Stomach (tissue), 19 donors: ENCODE measurements at places on chromosomes 1 and 21.

GRCh38 chr1:39826583-39826982 lies 37.9 kb upstream of the BMP8B start:
- H3K4me1 ChIP-seq: peaks cover 5% of the 10 kb centered on the region
- H3K27ac ChIP-seq: peak overlapping the region; percentile 47
- no peak for DNase-seq
- H3K4me3 ChIP-seq: no peak overlapping the region
- H3K27me3 ChIP-seq: no peaks in the 10 kb centered on the region

- peak within 1 kb of the TSS; percentile 46 for H3K4me3 ChIP-seq
- H3K27me3 ChIP-seq: peaks cover 100% of the 10 kb centered on the region
- H3K27ac ChIP-seq: peak within 1 kb of the TSS; percentile 73
- H3K4me1 ChIP-seq: peaks cover 56% of the 10 kb centered on the region
- no peaks in the 10 kb centered on the region for H3K36me3 ChIP-seq
- peak; percentile 48 for DNase-seq
Measured at GRCh38 chr1:170664093-170664827, at the start of gene PRRX1. Gene PRRX1, plus strand, starts transcription at chr1:170664131. Its CDS starts 88 bp downstream, at chr1:170664219.

GRCh38 chr1:4772294-4773010 lies 118.0 kb downstream of the AJAP1 start:
- no peak overlapping the region for H3K4me3 ChIP-seq
- H3K36me3 ChIP-seq: no peaks in the 10 kb centered on the region
- no peaks in the 10 kb centered on the region for H3K27me3 ChIP-seq
- H3K27ac ChIP-seq: no peak overlapping the region
- no peak for DNase-seq

DNA sequence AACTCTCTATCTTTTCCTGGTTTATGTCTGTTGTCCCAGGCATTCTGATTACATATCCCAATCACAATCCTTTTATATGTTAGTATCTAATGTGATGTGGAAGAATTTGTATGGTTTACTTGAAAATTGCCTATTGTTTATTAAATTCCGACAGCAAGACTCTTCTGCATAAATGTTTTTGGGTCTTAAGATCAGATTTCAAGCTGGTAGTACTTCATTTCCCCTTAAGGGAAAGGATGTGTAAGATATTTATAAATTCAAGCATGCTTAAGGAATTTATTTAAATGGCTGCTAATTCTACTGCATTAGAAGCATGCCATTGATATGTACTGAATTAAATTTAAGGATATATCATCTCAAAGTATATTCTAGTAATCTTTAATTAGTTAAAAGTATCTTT lies 20.4 kb upstream of the GPR88 start:
- no peak for DNase-seq
- H3K27ac ChIP-seq: no peak overlapping the region
- no peaks in the 10 kb centered on the region for H3K36me3 ChIP-seq

DNA sequence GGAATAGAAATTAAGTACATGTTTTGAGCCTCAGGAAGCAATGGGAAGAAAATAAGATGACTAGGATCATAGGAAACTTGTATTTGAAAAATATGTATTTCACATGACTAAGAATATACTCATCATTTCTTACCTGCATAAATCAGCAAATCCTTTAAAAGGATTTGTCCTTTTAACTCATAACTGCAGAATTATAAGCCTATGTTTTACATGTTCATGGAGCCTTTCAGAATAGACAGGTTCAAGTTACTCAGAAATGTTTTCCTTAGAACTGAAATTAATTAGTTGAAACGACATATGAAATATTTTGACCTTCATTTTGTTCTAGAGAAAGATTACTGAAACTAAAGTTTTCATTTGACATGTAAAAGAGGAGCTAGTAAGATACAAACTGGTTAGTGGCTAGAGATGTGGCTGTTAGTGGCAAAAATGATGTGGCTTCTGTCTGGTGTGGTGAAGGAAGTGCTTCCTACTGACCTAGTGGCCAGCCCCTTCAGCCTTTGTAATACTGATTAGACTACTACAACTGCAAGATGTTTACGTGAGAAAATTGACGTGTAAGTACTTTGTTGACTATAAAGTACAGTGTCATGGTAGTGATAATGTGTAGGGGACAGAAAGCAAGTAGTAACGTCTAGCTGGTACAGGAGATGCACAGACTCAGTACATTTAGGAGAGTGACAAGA lies 54.7 kb downstream of the PACC1 start:
- H3K4me1 ChIP-seq: no peaks in the 10 kb centered on the region
- H3K27ac ChIP-seq: no peak overlapping the region
- H3K4me3 ChIP-seq: no peak overlapping the region
- DNase-seq: no peak
- peaks cover 94% of the 10 kb centered on the region for H3K36me3 ChIP-seq
- H3K27me3 ChIP-seq: no peaks in the 10 kb centered on the region

- no peak overlapping the region for H3K4me3 ChIP-seq
- H3K27me3 ChIP-seq: no peaks in the 10 kb centered on the region
- H3K36me3 ChIP-seq: no peaks in the 10 kb centered on the region
Measured at GRCh38 chr1:74343216-74343615, 108.0 kb downstream of the TNNI3K start.

DNA sequence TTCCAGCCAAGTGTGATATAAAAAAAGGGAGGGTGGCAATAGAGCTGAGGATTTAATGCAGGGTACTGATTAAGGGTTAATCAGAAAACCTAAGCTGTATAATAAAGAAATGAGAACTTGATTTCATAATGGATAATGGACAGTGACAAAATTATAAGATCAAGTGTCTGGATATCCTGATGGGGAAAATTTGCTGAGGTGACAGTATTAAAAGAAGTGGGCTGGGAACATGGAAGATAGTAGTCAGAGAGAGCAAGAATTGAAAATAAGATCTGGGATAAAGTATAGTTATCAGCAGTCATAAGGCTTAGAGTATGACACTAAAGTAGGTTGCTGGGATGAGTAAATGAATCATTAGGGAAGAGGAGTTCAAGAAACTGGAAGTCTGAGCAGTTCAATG lies 627.3 kb upstream of the RGS18 start:
- no peak for DNase-seq
- H3K27ac ChIP-seq: no peak overlapping the region
- H3K27me3 ChIP-seq: no peaks in the 10 kb centered on the region
- no peak overlapping the region for H3K4me3 ChIP-seq

DNA sequence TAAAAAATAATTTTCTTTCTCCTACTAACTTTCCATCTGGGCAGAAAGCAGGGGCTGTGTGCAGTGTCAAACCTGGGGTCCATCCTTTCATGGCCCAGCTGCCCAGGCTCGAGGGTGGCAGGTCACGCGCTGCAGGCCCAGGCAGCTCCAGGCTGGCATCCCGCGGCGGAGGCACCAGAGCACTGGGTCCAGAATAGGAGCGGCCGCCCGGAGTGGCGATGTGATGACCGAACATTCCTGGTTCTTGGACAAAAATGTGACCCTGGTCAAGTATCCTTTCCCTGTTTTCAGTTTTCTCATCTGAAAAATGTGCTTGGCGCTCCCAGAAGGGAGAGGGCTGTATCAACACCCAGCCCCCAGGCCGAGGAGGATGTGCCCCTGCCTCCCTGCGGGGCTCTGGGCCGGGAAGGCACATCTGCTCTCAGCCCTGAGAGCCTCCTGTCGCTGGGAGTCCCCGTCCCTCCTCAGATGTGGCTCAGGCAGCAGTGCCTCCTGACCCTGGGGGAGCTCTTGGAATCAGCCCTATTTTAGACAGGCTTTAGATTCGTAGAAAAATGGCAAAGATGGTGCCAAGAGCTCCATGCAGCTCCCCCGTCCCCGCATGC lies 29.3 kb downstream of the SLX9 start:
- no peak overlapping the region for H3K27ac ChIP-seq
- peaks cover 30% of the 10 kb centered on the region for H3K4me1 ChIP-seq
- H3K4me3 ChIP-seq: no peak overlapping the region
- no peaks in the 10 kb centered on the region for H3K27me3 ChIP-seq

DNA sequence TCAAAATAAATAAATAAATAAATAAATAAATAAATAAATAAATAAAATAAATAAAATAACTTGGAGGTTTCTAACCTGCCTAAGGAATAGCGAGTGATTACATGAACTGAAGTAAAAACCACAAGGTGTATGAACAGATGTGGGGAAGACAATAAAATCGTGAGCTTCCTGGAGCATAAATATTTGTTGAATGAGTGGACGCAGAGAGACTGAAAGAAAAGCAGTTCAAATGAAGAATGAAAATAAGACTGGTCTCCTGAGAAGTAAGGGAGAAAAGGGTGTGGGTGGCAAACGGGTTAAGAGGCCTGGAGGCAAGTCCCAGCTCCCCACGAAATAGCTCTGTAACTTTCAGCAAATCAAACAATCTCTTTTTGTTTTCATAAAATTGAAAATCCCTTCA lies 33.6 kb downstream of the CHML start:
- H3K27me3 ChIP-seq: no peaks in the 10 kb centered on the region
- DNase-seq: no peak
- H3K36me3 ChIP-seq: no peaks in the 10 kb centered on the region
- H3K27ac ChIP-seq: no peak overlapping the region
- H3K4me1 ChIP-seq: no peaks in the 10 kb centered on the region

GRCh38 chr1:235631816-235632215 lies 17.8 kb downstream of the GNG4 start:
- no peaks in the 10 kb centered on the region for H3K27me3 ChIP-seq
- H3K36me3 ChIP-seq: no peaks in the 10 kb centered on the region
- H3K27ac ChIP-seq: no peak overlapping the region
- no peak overlapping the region for H3K4me3 ChIP-seq
- no peak for DNase-seq

DNA sequence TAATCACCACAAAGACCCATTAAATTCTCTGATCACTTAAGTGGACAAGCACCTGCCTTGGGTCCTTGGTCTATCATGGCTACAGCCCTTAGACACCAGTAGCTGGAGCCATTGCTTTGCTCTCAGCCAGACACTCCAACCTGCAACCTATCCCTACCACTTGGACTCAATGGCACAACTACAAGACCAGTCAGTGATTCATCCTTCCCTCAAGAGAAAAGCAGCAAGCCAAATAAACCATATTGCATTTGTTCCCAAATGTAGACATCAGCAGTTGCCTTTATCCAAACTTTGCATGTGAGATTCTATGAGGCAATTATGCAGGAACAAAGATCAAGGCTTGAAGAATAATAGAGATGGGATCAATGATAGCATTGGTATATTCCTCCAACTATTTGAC lies 263.4 kb downstream of the HHIPL2 start:
- no peaks in the 10 kb centered on the region for H3K4me1 ChIP-seq
- no peaks in the 10 kb centered on the region for H3K36me3 ChIP-seq
- DNase-seq: no peak
- no peaks in the 10 kb centered on the region for H3K27me3 ChIP-seq

GRCh38 chr1:94616506-94616905 lies 74.9 kb upstream of the F3 start:
- no peak overlapping the region for H3K4me3 ChIP-seq
- no peaks in the 10 kb centered on the region for H3K36me3 ChIP-seq
- H3K27me3 ChIP-seq: no peaks in the 10 kb centered on the region
- DNase-seq: no peak
- H3K4me1 ChIP-seq: peaks cover 22% of the 10 kb centered on the region

DNA sequence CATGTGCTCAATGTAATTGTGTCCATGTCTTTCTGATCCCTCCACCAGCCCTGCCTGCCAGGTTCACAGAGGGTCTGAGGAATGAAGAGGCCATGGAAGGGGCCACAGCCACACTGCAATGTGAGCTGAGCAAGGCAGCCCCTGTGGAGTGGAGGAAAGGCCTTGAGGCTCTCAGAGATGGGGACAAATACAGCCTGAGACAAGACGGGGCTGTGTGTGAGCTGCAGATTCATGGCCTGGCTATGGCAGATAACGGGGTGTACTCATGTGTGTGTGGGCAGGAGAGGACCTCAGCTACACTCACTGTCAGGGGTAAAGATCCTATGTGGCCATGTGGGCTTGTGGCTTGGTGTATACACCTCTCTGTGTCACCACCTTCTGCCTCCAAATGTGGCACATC lies 91.4 kb downstream of the OBSCN start:
- H3K27ac ChIP-seq: no peak overlapping the region
- no peaks in the 10 kb centered on the region for H3K27me3 ChIP-seq
- DNase-seq: no peak
- H3K36me3 ChIP-seq: peaks cover 48% of the 10 kb centered on the region
- no peaks in the 10 kb centered on the region for H3K4me1 ChIP-seq

- peak; percentile 7 for DNase-seq
- no peaks in the 10 kb centered on the region for H3K36me3 ChIP-seq
- no peaks in the 10 kb centered on the region for H3K27me3 ChIP-seq
- H3K4me3 ChIP-seq: no peak overlapping the region
- H3K27ac ChIP-seq: no peak overlapping the region
Measured at GRCh38 chr1:87464022-87464490, 135.4 kb downstream of the LMO4 start.

DNA sequence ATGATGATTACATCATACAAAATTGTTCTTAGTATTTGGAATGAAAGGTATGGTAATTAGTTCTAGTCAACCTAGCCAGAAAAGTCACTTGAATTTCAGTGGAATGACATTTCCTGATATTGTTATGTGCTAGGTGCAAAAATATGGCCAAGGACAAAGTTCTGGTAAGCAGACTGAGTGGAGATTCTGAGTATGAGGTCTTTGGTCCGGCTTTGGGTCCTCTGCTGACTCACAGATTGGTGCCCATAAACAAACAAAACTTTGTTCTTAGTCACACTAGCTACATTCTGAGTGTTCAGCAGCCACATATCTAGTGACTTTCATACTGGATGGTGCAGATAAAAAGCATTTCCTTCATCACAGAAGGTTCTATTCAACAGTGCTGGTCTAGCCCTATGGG lies 206.1 kb downstream of the ZNF648 start:
- H3K27ac ChIP-seq: no peak overlapping the region
- no peak for DNase-seq
- H3K4me1 ChIP-seq: no peaks in the 10 kb centered on the region
- no peaks in the 10 kb centered on the region for H3K27me3 ChIP-seq
- no peak overlapping the region for H3K4me3 ChIP-seq
- H3K36me3 ChIP-seq: no peaks in the 10 kb centered on the region

- H3K27me3 ChIP-seq: no peaks in the 10 kb centered on the region
- H3K4me1 ChIP-seq: peaks cover 17% of the 10 kb centered on the region
- peaks cover 60% of the 10 kb centered on the region for H3K36me3 ChIP-seq
- H3K27ac ChIP-seq: no peak overlapping the region
- no peak overlapping the region for H3K4me3 ChIP-seq
Measured at GRCh38 chr1:9269078-9269501, 23.6 kb upstream of the SPSB1 start.

GRCh38 chr1:30385246-30385995 lies 338.0 kb downstream of the MATN1 start:
- no peak for DNase-seq
- H3K36me3 ChIP-seq: no peaks in the 10 kb centered on the region
- H3K27me3 ChIP-seq: peaks cover 64% of the 10 kb centered on the region
- no peak overlapping the region for H3K27ac ChIP-seq
- H3K4me1 ChIP-seq: no peaks in the 10 kb centered on the region
- no peak overlapping the region for H3K4me3 ChIP-seq

- no peak overlapping the region for H3K4me3 ChIP-seq
- H3K27ac ChIP-seq: no peak overlapping the region
- H3K27me3 ChIP-seq: no peaks in the 10 kb centered on the region
- DNase-seq: no peak
- H3K36me3 ChIP-seq: no peaks in the 10 kb centered on the region
Measured at GRCh38 chr1:218272366-218272765, 12.7 kb upstream of the RRP15 start.

- DNase-seq: no peak
- H3K27ac ChIP-seq: no peak overlapping the region
- H3K27me3 ChIP-seq: no peaks in the 10 kb centered on the region
- H3K4me1 ChIP-seq: peaks cover 18% of the 10 kb centered on the region
- H3K4me3 ChIP-seq: no peak overlapping the region
- no peaks in the 10 kb centered on the region for H3K36me3 ChIP-seq
Measured at GRCh38 chr1:108574008-108574407, 14.1 kb downstream of the EEIG2 start.
